Activated naive CD4-positive, alpha-beta T cell treated with anti-CD3 and anti-CD28 coated beads for 36 hours (primary cell): ENCODE measurements at places on chromosomes 13 and 19.

DNA sequence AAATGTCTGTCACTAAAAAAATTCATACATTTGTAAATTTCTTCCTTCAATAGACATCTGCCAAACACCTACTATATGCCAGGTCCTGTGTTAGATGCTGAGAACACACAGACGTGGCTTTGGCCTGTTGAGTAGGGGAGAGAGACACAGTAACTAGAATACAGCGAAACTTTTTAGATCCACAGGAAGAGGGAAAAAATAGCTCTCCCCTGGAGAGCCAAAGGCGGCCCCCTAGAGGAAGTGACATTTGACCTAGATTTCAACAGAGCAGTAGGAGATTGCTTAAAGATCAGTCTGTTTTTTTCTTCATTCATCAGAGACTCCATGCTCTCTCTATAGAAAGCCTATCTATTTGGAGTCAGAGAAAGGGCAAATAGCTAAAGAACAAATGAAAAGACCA lies 11.3 kb downstream of the LCP1 start:
- peak; percentile 49 for DNase-seq

GRCh38 chr19:8163759-8164158 lies 14.4 kb upstream of the FBN3 start:
- no peak for DNase-seq

GRCh38 chr13:73715911-73716510 lies 418.2 kb downstream of the KLF12 start:
- DNase-seq = no peak

DNA sequence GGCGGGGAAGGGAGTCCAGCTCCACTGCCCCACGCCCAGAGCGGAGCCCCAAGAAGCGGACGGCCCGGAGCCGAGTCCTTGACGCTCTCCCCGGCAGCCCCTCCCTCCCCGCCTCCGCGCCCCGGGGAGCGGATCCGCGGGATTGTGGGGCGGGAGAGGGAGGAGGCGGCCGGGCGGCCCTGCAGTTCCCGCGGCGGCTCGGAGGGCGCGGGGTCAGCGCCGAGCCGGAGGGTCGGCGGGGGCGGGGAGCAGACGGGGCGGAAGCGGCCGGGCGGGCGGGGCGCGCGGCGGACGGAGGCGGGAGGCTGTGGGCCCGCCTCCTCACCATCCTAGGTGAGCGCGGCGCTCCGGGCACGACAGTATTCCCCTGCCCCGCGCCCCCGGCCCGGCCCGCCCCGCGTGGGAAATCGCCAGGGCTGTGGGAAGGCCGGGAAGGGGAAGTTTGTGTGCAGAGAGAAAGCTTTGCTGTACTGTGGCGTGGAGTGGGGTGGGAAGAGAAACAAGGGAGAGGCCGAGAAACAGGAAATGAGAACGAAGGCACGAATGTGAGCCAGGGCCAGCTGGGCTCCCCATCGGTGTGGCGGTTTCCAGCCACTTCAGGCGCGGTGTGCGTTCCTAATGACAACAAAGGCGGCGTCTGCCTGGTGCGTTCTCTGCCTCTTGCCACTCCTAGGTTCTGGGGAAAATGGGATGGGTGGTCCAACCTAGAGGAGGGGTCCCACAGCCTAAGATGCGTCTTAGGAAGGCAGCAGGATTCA lies 1.3 kb upstream of the KLF12 start:
- peak; percentile 56 for DNase-seq

DNA sequence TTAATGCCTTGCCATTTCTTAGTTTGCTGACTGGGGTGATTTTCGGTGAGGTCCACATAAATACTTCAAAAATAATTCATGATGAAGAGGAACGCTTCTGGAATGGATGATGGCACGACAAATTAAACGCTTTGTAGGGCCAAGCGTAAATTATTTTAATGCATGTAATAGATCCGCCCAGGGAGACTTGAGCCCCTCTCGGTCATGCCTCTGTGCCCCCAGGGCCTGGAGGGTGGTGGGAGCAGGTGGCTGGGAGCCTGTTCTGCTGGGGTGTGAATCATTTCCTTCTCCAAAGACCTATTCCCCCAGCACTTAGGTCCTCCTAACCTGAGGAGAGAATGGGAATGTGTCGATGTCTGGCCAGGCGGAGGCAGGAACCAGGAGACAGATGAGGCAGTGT lies 350.6 kb downstream of the ZNF536 start:
- DNase-seq = no peak

DNA sequence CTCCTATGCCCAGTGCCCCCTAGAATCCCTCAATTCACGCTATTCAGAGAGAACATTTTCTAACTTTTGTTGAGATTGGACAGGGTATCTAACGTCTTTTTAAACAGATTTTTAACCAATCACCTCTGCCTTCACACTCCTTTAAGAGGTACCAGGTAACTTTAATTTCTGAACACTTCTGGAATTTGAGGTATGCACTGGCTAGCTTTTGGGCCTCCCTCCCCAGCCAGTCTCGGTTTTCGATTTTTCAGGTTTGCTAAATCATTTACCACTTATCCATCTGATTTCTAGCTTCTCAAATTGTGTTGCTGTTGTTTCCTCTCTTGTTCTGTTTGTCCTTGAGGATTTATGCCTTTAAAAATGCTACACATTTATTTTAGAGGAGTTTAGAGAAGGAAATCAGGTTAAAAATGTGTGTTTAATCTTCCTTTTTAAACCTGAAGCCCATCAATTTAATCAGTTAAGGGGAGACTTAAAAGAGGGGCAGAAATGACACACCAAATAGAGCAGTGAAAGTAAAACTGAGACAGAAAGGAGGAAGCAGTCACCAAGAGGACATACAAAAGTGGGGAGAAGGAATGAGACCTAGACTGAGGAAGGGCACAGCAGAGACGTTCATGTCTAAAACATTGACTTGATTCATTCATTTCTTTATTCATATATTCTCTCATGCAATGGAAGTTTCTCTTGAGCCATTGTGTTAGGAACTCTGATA lies 139.6 kb upstream of the HTR2A start:
- no peak for DNase-seq

- DNase-seq = no peak
These were observed 5.1 kb downstream of the OR10H1 start for GRCh38 chr19:15810335-15810734.

GRCh38 chr13:31476266-31476665 lies 263.1 kb upstream of the RXFP2 start:
- no peak for DNase-seq

DNA sequence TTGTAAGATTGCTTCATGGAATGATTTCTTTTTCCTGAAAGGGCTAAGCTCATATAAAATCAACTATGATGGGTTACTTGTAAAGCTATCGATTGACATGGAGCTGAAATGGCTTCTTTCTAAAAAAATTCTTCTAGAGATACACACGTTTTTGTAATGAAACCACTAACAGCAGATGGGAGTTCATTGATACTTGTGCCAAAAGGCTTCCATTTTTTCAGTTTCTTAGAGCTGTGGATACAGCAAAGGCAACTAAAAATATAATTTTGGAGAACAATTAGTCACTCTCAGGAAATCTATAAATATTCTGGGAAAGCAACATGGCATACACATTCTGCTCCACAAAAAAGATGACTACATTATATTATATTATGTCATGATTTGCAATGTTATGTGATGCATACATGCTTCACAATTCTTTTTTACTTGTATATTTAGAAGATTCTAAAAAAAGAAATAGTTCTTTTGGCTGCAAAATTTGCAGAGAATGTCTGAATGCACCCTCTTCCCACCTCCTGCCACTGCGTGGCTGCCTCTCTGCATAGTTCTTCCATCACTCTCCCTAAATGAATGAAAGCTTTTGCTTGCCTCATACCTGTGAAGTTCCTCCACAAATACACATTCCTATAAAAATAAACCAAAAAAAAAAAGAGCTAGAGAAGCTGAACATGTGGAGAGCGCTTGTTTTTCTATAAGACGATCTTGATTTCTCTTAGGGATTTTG lies 802.5 kb downstream of the EFNB2 start:
- DNase-seq = no peak

GRCh38 chr19:52739576-52739975 lies 4.7 kb upstream of the ZNF611 start:
- no peak for DNase-seq

GRCh38 chr19:28221736-28222135 lies 991.2 kb downstream of the UQCRFS1 start:
- no peak for DNase-seq

DNA sequence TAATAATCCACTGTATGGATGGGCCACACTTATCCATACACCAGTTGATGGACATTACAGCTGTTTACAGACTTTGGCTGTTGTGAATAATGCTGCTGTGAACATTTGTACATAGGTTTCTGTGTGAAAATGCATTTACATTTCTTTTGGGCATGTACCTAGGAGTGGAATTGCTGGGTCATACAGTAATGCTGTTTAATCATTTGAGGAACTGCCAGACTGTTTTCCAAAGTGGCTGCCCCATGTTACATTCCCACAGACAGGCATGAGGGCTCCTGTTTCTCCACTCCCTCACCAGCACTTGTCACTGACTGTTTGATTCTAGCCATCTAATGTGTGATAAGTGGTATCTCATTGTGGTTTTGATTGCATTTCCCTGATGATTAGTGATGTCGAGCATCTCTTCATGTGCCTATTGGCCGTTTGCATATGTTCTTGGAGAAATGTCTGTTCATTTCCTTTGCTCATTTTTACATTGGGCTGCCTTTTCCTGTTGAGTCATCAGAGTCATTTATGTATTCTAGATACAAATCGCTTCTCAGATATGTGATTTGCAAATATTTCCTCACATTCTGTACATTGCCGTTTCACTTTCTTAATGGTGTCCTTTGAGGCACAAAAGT lies 12.8 kb downstream of the TMEM255B start:
- DNase-seq = no peak

DNA sequence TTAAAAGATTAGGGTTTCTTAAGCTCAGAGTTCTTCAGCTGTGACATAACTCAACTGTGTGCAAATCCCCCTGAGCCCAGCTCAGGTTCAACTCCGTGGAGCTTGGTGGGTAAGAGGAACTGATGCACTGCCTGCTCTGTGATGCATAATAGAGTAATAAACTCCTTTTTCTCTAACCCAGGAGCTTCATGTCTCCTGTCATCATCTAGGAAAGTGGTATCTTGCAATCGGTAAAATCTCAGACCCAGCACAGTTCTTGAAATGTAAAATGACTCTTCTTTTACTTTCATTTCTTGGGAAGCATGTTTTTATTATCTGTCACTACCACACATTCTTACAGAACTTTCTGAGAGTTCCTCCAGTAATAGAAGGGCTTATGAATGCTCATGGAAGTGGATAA lies 123.8 kb upstream of the PCDH9 start:
- DNase-seq = no peak

DNA sequence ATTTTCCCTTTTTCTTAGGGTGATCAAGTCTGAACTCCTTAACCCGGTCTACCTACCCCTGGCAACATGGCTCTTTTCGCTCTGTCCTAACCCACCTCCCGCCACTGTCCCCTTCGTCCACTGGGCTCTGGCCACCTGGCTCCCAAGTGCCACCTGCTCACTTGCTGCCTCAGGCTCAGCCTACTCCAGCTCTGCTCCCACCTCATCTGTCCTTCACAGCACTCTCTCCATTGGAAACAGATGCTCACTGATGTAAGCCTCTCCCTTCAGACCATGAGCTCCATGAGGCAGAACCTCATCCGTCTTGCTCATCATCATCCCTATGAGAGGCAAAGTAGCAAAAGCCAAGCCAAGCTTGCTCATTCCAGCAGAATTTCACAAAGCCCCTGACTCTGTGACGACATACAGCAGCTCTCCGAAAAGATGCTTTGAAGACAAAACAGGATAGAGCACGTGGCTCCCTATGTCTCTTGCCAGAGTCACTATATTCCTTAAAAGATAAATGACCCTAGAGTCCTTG lies 35.3 kb upstream of the AMER2 start:
- no peak for DNase-seq

GRCh38 chr13:108302279-108302678 lies 32.8 kb downstream of the TNFSF13B start:
- DNase-seq = no peak

DNA sequence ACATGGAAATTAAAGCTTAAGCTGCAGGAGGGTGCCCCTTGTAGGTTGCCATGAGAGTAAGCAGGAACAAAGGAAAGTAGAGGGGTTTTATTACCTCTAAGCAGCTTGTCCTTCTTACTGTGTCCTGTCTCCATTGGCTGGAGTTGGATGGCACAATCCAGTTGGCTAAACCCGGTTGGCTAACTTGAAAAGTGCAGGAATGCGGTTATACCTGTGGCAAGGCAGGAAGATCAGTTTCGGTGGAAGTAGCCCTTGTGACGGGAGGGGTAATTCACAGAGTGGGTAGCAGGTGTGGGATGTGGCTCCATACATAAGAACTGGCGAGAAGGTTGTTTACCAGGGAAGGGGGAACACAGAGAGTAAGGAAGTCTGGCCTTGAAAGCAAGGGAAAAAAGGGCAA lies 3.2 kb downstream of the ZNF726 start:
- no peak for DNase-seq

DNA sequence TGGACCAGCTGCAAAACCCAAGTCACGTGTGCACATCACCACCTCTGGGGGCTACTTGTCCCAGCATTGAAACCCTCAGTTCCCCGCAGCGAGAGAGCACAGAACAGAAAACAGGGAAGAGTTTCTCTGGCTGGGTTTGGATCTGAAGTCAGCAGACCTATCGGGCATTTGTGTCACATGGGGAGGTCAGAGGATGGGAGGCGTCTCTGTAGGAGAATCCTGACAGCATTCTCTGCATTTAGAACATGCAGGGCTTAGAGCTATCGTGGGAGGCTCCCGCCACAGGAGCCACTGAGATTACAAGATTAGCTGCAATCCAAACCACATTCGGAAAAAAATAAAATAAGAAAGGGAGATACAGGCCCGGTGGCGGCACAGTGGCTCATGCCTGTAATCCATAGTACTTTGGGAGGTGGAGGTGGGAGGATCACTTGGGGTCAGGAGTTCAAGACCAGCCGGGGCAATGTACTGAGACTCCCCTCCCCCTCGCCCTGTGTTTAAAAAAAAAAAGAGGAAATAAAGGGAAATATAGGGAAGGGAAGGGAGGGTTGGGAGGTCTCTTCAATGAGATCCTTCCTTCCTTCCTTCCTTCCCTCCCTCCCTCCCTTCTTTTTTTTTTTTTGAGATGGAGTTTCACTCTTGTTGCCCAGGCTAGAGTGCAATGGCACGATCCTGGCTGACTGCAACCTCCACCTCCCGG lies 2.9 kb upstream of the TLE6 start:
- no peak for DNase-seq

GRCh38 chr13:41064493-41064892 lies 3.2 kb downstream of the WBP4 start:
- no peak for DNase-seq

GRCh38 chr13:95749545-95749944 lies 72.6 kb downstream of the DNAJC3 start:
- no peak for DNase-seq

- no peak for DNase-seq
These were observed 122.9 kb upstream of the RNF113B start for GRCh38 chr13:98299966-98300350.
